T-helper 2 cell (primary cell): ENCODE measurements at places on chromosomes 5 and 9.

GRCh38 chr9:69131682-69132081 lies 42.4 kb upstream of the TJP2 start:
- no peak for DNase-seq

DNA sequence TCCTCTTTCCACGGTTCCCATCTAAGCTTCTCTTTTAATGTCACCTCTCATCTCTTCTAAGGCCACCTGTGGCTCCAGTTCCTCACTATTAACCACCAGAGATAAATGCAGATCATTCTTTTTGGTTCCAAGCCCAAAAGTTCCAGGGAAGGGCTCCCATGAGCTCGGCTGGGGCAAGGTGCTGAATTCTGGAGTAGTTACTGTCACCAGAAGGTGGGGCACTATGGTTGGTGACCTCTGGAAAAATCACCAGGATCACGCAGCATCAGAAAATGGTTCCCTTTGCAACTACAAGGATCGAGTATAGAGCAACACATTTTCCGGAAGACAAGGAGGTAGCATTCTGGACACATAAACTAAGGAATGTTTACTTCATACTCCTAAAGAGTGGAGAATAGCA lies 528.7 kb upstream of the DAP start:
- no peak for DNase-seq

DNA sequence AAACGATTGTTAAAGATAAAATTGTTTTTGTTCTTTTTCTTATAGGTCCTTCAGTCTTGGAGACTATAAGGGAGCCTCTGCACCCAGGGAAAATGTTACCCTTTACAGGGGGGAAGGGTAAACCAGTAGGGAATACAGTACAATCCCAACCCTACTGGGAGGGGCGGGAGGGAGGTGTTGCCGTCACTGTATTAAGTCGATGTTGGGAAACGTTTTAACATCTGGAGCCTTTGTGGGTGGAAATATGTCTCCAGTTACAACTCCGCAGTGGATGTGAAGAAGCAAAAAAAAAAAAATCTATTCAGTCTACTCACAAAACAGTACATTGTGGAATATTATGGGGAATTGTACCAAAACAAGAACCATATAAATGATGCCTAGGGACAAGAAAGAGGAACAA lies 47.2 kb upstream of the FCHO2 start:
- DNase-seq: no peak

DNA sequence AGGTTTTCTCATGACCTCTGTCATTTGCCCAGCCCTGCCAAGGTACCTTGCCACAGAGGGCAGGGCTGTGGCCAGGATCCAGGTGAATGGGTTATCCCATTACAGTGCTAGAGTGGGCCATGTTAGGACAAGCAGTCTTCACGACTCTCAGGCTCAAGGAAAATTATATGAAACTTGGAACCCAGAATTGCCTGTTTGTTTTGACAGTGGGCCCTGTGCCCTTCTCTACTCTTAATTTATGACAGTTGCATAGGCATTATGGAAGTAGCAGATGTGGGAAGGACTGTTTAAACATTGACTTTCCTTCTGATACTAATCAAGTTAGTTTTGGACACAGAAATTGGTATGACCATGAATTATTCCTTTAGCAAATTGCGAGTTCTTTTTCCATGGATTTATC lies 41.7 kb downstream of the ITGA2 start:
- DNase-seq: no peak

DNA sequence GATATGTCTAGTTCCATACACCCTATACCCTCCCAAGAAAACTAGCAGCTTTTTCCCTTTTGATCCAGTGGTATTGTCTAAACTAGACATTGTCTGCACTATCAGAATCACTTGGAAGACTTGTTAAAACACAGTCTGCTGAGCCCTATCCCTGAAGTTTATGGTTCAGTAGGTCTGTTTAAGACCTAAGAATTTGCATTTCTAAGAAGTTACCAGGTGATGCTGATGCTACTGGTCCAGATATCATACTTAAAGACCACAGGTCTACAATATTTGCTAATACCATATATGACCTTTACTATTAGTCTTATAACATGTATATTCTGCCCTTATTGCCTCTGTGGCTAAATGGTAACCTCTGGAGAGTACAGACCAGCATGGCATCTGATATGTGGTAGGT lies 23.3 kb downstream of the SKIC3 start:
- no peak for DNase-seq

DNA sequence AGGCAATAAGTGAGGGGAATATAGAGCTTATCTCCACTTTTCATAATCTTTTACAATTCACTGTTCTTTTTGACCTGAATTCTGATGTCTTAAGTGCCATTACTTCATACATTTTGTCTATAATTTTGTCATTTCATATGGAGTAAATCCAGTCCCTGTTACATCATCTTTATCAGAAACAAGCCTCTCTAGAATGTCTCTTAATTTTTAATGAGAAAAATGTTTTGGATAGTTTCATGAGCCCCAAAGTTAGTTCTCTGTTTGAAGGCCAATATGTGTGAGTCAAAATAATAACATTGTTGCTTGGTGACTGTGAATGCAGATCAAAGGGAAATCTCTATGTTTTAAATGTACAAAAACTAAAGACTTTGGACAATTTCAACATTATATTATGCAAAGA lies 329.6 kb upstream of the ARRDC3 start:
- DNase-seq: no peak

DNA sequence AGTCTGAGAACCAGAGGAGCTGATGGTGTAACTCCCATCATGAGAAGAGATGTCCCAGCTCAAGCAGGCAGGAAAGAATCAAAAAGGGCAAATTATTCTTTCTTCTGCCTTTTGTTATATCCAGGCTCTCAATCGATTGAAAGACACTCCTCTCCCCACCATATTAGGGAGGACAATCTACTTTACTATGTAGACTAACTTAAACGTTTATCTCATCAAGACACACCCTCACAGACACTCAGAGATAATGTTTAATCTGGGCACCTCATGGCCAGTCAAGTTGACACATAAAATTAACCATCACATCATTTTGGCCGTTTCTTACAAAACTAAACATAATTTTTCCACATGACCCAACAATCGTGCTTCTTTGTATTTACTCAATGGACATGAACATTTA lies 534.3 kb upstream of the RORB start:
- DNase-seq: no peak

DNA sequence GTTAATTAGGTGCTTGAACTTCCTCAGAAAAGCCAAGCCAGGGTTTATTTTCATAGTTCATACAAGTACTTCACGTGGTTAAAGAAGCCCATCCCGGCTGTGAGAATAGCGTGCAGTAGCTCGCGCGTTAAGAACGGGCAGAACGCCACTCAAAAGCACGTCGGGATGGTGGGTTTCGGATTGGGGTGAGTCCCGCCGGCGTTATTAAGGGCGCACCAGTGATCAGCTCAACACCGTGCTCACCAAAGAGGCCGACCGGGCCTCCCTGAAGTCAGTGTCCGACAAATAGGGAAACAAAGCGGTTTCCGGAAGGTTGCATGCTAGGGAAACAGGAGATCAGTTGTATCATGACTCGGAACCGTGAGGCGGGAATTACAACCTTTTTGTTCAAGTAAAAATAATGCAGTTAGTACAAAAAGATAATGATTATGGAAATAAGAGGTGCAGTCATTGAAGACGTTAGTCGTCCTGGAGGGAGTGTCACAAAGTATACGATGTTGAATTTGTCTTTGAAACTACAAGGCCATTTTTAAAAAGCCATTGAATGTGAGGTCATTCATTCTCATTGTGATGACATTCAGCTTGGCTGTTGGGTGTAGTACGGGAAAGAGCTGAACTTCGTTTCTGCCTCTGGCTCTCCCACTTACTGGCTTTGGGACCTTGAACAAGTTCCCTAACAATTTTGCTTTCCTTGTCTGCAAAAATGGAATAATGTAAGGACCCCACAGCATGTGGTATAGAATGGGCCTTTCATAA lies 992 bp downstream of the SETD9 start:
- DNase-seq: peak; percentile 10

- no peak for DNase-seq
These were observed 39.0 kb upstream of the CACNA1B start for GRCh38 chr9:137838576-137838975.

DNA sequence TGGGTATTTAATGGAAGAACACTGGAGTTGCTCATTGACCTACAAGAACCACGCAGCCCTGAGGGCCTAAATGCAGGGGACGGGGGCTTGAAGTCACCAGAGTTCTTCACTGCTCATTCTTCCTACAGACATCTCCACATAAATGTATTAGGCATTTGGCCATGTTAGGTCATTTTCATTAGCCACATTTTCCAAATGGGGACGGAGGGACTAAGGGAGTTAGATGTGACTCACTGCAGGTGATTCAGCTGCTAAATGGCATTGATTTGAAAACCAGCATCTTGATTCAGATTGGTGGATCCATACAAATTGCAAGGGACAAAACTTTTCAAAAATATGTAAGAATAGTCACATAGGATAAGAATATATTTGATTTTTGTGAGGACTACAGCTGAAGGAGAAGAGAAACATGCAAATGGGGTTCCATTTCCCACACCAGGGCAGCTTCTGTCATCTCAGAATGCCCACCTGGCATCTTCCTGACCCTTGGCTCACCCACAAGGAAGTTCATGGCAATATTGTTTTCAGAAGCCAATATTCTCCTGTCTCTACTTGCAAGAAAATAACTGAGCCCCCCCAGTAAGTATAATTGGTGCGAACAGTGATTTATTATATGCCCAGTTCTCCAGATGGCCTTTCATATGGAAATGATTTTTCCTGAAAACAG lies 264.8 kb downstream of the DOCK8 start:
- DNase-seq: no peak

DNA sequence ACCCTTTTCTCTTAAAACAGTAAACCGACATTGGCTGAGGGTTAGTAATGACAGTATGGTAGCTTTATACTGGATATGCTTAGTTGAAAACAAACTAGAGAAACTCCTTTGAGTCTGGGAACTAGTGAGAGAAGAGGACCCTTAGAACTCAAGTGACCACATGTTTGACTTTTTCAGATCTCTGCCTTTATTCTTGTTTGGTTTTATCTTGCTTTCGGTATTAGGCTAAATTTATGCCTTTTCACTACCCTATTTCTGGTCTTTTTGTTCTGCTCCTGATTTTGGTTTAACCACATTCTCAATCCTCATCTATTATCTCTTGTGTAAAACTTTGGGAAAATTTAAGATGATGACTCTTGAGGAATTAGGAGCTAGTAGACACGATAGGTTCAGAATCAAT lies 11.0 kb downstream of the SNAPC3 start:
- no peak for DNase-seq

DNA sequence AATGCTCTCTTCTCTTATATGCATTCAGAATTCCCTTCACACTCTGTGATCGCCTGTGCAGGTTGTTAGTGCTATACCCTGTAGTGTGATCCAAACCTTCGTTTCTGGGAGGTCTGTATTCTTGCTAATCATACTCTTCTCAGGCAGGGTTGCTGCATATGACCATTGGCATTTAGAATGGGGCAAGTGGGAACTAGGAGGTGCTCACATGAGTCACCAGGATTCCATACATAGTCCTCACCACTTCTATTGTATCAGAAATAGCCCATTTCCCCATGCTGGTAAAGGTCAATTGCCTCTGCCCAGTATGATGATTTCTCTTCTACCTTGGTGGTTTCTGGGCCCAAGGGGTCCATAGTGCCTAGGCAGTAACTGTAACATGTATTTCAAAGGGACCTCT lies 443.5 kb upstream of the CDH6 start:
- no peak for DNase-seq

- DNase-seq: no peak
These were observed 71.1 kb upstream of the LRRTM2 start for GRCh38 chr5:138946241-138946623.

GRCh38 chr9:108620767-108621166 lies 235.0 kb downstream of the ACTL7B start:
- DNase-seq: no peak

- no peak for DNase-seq
These were observed 23.9 kb downstream of the MED27 start for GRCh38 chr9:132055756-132056155.

GRCh38 chr9:4435197-4435596 lies 55.1 kb upstream of the SLC1A1 start:
- no peak for DNase-seq

- no peak for DNase-seq
These were observed 72.8 kb upstream of the PITX1 start for GRCh38 chr5:135106610-135107471.

- no peak for DNase-seq
These were observed 53.2 kb downstream of the MVB12B start for GRCh38 chr9:126379661-126380360.

GRCh38 chr9:23555851-23556250 lies 270.2 kb downstream of the ELAVL2 start:
- DNase-seq: no peak

DNA sequence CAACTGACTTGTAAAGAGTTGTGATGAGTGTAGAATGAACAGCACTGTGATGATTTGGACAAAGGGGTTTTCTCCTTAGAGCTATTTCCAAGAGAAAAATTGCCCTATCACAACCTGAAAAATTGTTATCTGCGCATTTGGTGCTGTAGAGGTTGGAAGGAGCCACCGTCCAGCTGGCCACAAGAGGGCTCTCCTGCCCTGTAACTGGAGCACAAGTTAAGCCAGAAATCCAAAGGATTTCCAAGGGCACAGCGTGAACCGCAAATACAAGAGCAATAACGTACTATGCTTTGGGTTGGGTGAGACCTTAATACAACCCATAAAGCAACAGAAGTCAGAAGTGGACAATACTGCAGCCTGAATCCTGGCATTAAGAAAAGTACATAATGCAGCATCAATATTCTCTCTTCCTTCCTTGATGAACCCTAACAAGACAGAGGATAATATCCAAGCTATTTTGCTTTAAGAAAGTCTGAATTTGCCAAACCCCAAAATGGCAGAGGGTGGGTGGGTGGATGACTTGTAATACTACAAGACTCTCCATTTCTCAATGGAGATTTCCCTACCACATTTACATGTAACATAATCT lies 56.8 kb upstream of the SMIM32 start:
- DNase-seq: no peak

GRCh38 chr9:22002038-22002437 lies 7.1 kb downstream of the CDKN2B start:
- DNase-seq: no peak

DNA sequence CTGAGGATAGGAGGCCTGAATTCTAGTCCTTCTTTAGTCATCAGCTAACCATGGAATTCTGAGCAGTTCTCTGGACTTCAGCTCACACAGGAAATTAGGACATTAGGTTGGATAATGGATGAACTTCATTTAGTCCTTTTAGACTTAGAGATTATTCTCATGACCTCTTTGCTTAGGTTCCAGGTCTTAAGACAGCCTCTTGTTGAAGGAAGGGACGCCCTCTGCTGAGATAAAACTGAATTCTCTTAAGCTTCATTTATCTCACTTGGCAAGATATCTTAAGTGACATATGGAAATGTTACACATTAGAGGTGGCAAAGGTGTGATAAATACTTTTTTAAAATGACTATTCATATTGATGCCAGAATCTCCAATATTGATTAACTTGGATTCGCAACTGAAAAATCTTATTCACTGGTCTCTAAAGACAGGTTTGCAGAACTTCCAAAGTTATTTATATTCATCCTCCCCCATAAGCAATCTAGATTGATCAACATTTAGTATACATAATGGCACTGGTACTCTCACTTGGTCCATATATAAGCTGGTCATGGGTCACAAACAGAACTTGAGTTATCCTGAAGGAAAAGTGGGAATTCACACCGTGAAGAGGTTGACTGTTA lies 16.9 kb upstream of the ZNF366 start:
- DNase-seq: peak; percentile 28

- DNase-seq: no peak
These were observed 582.2 kb downstream of the CETN3 start for GRCh38 chr5:89827359-89827758.

- DNase-seq: peak; percentile 29
These were observed 97.0 kb downstream of the PCDH1 start for GRCh38 chr5:141780952-141781781.
